Heart right ventricle (tissue), 16 donors: ENCODE measurements at places on chromosomes 2 and 18. TPM values are rescaled to one million over a fixed set of nuclear protein-coding genes. Genes with fewer than 3 reads are reported as not detected.
A peak's percentile ranks its signal among the peaks of the same experiment; 100 is the strongest.

DNA sequence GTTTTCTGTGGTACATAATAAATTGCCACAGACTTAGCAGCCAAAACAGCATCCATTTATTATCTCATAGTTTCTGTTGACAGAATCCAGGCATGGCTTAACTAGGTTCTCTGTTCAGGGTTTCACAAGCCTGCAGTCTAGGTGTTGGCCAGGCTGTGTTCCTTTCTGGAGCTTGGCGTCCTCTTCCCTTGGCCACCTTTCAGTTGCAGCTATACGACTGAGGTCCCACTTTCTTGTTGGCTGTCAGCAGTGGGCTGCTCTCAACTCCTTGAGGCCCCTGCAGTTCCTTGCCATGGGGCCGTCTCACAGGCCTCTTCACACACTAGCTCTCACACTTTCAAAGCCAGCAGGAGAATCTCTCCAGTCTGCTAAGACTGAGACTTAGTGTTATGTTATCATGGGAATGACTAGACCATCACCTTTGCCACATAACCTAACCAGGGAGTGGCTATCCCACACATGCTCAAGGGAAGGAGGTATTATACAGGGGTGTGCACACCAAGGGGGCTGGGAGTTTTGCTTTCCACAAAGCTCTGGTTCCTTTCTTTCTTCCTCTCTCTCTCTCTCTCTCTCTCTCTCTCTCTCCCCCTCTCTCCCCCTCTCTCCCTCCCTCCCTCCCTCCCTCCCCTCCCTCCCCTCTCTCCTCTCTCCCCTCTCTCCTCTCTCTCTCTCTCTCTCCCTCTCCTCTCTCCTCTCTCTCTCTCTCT lies 15.8 kb downstream of the RIOK3 start:
- H3K36me3 ChIP-seq, result peaks cover 98% of the 10 kb centered on the region
- H3K4me1 ChIP-seq, result no peaks in the 10 kb centered on the region
- H3K27ac ChIP-seq, result no peak overlapping the region
- H3K4me3 ChIP-seq, result no peak overlapping the region

DNA sequence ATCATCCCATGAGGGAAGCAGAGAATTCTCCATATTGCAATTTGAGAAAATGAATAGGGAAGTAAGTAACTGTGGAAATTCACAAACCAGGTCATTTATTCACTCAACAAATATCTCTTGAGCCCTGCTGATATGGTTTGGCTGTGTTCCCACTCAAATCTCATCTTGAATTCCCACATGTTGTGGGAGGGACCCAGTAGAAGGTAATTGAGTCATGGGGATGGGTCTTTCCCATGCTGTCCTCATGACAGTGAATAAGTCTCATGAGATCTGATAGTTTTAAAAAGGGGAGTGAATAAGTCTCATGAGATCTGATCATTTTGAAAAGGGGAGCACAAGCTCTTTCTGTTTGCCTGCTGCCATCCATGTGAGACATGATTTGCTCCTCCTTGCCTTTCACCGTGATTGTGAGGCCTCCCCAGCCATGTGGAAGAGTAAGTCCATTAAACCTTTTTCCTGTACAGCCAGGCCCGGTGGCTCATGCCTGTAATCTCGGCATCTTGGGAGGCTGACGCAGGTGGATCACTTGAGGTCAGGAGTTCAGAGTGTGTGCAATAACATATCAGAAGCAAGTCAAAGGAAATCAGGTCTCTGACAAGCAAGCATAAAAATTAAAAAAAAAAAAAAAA lies 193.2 kb downstream of the NDUFA10 start:
- H3K4me3 ChIP-seq, result no peak overlapping the region
- H3K36me3 ChIP-seq, result no peaks in the 10 kb centered on the region
- H3K4me1 ChIP-seq, result no peaks in the 10 kb centered on the region
- H3K27ac ChIP-seq, result no peak overlapping the region
- DNase-seq, result no peak

- DNase-seq, result no peak
- no peaks in the 10 kb centered on the region for H3K27me3 ChIP-seq
- no peaks in the 10 kb centered on the region for H3K36me3 ChIP-seq
- no peak overlapping the region for H3K4me3 ChIP-seq
These were observed 307.8 kb downstream of the ZNF804A start for GRCh38 chr2:184906160-184906559.

- no peak overlapping the region for H3K27ac ChIP-seq
- peaks cover 64% of the 10 kb centered on the region for H3K4me1 ChIP-seq
- H3K27me3 ChIP-seq, result no peaks in the 10 kb centered on the region
- no peaks in the 10 kb centered on the region for H3K36me3 ChIP-seq
These were observed 88.3 kb downstream of the RHOB start for GRCh38 chr2:20534913-20535801.

DNA sequence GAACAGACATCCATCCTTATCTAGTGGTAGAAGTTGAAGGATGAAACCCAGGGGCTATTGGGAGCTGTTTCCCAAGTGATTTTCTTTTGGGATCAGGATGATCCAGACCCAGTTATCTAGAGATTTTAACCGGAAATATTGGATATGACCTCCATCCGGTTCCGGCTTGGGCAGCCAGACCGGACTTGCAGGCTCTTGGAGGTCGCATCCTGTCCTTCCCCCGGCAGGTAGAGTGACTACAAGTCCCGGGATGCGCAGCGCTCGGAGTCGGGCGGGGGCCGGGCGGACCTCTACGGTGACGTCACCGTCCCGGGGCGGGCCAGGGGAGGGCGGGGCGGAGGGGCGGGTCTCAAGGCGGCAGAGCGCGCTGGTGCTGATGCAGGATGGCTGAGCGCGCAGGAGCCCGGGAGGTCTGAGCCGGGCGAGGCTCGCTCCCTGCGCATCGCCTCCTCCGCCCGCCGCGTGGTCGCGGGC lies at the start of gene KIF5C:
KIF5C (plus strand) TSS at position 360 of the 474 bp plus-strand sequence. CDS start 391 bp downstream, outside the sequence.
- H3K4me3 ChIP-seq, result peak within 1 kb of the TSS; percentile 58
- no peak within 1 kb of the TSS for H3K27ac ChIP-seq
- peaks cover 21% of the 10 kb centered on the region for H3K4me1 ChIP-seq
- DNase-seq, result peak; percentile 76

DNA sequence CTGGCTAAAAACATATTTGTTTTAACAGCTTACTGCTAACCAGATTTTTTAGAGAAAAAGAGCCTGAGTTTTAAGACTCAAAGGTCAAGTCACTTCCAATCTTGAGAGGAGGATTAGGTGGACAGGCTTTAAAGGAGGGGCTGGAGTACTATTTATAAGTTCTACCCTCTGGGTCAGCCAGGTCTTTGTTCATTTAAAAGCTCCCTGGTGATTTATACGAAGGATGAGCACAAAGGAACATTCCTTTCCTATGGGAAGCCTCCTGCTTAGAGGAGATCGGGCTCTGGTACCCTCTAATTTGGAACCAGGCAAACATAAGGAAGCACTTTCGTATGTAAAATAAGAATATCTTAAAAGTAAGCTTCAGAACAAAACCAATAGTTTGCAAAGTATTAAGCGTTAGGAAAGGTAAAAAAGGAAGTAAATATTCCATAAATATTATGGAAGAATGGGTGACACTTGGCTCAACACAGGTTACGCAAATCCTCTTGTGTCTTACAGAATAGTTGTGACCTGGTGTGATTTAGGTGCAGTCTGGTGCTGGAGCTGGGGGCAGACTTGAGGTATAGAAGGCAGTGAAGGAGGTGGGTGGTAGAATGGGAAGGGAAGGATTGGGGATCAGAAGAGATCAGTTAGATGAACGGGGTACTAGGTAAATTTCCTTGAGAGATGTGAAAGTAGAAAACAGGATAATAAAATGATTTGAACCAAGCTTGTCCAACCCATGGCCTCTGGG lies 35.6 kb downstream of the PDE6D start:
- H3K4me3 ChIP-seq, result no peak overlapping the region
- DNase-seq, result no peak
- no peak overlapping the region for H3K27ac ChIP-seq
- no peaks in the 10 kb centered on the region for H3K27me3 ChIP-seq
- H3K4me1 ChIP-seq, result no peaks in the 10 kb centered on the region

GRCh38 chr2:106868275-106868674 lies 17.7 kb downstream of the ST6GAL2 start:
- no peaks in the 10 kb centered on the region for H3K27me3 ChIP-seq
- H3K27ac ChIP-seq, result no peak overlapping the region
- H3K36me3 ChIP-seq, result no peaks in the 10 kb centered on the region
- H3K4me1 ChIP-seq, result no peaks in the 10 kb centered on the region
- H3K4me3 ChIP-seq, result no peak overlapping the region

GRCh38 chr2:136378712-136379595 lies 261.0 kb upstream of the CXCR4 start:
- H3K27me3 ChIP-seq, result peaks cover 4% of the 10 kb centered on the region
- H3K4me1 ChIP-seq, result peaks cover 6% of the 10 kb centered on the region
- H3K27ac ChIP-seq, result no peak overlapping the region
- DNase-seq, result peak; percentile 41
- no peaks in the 10 kb centered on the region for H3K36me3 ChIP-seq

GRCh38 chr2:207083361-207084110 lies 82.2 kb downstream of the KLF7 start:
- peak overlapping the region; percentile 50 for H3K27ac ChIP-seq
- peaks cover 22% of the 10 kb centered on the region for H3K36me3 ChIP-seq

DNA sequence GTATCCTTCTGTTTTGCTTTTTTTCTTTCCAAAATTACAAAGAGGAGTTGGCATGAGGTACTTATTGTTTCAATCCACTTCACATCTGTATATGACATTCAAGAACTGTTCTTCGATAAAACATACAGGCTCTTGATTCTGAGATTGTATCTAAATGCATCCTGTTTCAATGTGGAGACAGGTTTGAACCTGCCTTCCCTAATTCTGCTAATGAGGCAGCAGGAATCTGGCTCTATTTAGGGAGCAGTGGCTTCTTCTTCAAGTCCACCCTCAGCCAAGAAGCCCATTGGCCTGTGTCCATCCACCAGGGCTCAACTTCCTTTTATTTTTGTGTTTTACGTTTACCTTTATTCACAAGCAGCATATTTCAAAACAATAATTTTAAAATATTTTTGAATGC lies 84.8 kb upstream of the PIK3C3 start:
- H3K27me3 ChIP-seq, result no peaks in the 10 kb centered on the region
- no peaks in the 10 kb centered on the region for H3K4me1 ChIP-seq
- H3K27ac ChIP-seq, result no peak overlapping the region

DNA sequence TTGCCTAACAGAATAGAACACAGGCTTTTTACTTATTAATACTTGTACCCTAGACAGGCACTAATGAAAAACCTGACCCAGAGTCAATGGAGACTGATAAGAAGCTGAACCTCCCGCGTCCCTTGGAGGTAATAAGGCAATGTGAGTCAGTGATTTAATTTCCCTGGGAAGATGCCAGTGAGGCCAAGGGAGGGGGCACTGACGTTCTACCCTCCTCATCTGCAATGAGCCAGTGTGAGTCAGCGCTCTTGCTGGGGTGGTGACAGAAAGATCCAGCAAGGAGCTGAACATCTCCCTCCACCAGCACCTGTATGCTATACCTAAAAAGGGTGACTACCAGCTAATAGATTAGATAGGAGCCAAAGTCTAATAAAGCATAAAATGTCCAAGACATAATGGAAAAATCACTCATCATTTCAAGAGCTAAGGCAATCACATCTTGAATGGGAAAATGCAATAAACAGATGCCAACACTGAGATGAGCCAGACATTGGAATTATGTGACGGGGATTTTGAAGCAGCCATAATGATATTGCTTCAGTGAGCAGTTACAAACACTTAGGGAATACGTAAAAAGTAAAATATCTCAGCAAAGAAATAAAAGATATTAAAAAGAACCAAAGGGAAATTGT lies 116.9 kb downstream of the TPGS2 start:
- H3K4me1 ChIP-seq, result peaks cover 48% of the 10 kb centered on the region
- DNase-seq, result peak; percentile 19
- no peak overlapping the region for H3K4me3 ChIP-seq
- H3K36me3 ChIP-seq, result no peaks in the 10 kb centered on the region

GRCh38 chr18:58256316-58257080 lies 212.5 kb downstream of the NEDD4L start:
- H3K4me1 ChIP-seq, result peaks cover 1% of the 10 kb centered on the region
- peak overlapping the region; percentile 43 for H3K4me3 ChIP-seq
- no peaks in the 10 kb centered on the region for H3K36me3 ChIP-seq
- no peaks in the 10 kb centered on the region for H3K27me3 ChIP-seq
- peak overlapping the region; percentile 85 for H3K27ac ChIP-seq
- DNase-seq, result no peak

DNA sequence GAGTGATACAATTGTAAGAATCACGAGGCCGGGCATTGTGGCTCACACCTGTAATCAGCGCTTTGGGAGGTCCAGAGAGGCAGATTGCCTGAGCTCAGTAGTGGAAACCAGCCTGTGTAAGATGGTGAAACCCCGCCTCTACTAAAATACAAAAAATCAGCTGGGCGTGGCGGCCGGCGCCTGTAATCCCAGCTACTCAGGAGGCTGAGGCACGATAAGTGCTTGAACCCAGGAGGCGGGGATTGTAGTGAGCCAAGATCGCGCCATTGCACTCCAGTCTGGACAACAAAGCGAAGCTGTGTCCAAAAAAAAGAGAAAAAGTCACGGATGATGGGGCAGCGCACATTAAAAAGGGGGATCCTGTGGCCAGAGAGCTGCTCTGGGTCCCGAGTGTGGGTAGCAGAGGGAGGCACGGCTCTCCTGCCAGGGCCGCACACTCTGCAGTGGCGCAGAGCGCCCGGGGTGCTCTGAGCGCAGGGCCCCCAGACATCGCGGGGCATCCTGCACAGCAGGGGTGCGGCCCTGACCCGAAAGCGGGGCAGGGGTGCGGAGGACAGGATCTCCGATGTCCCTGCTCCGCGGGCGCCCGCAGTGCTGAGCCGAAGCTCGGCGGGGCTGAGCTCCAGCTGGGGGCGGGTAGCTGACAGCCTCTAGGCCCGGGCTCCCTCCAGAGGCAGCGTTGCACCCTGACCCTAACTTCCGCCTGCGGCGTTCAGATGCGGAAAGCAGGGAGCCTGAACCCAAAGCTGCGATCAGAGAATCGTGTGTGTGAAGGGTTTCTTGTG lies 30.4 kb upstream of the RAB6D start:
- H3K36me3 ChIP-seq, result no peaks in the 10 kb centered on the region
- peaks cover 23% of the 10 kb centered on the region for H3K27me3 ChIP-seq
- DNase-seq, result peak; percentile 20
- no peak overlapping the region for H3K4me3 ChIP-seq
- H3K27ac ChIP-seq, result no peak overlapping the region
- no peaks in the 10 kb centered on the region for H3K4me1 ChIP-seq

DNA sequence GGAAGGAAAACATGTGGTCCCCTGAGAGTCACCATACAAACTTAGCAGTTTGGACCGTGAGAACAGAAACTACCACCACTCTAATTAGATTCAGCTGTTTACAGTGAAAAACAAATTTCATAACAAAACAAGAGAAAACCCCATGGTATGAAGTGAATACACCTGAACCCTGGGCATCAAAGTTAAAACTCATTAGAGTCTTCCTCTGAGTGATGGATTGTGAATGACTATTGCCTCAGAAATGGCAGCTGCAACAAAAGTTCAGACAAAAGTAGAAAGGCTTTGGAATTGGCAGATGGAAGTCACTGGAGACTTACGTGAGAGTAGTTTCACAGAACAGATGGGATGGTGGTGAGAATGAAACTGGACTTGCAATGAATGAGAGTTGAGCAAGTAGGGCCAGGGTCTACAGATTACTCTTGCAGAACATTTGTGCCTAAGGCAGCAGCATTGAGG lies 98.0 kb downstream of the AAK1 start:
- no peak overlapping the region for H3K27ac ChIP-seq
- no peaks in the 10 kb centered on the region for H3K27me3 ChIP-seq
- H3K4me3 ChIP-seq, result no peak overlapping the region
- peaks cover 39% of the 10 kb centered on the region for H3K36me3 ChIP-seq
- peaks cover 29% of the 10 kb centered on the region for H3K4me1 ChIP-seq

AKAIN1 gene
- total RNA-seq, result not detected

INO80B gene
- 20.1 TPM for total RNA-seq

RBFA gene
- total RNA-seq, result 23.5 TPM

ZNF407 gene
- total RNA-seq, result 14.3 TPM

CD302 gene
- 9.1 TPM for total RNA-seq

MOB4 gene
- total RNA-seq, result 31.3 TPM

SLC5A7 gene
- 0.39 TPM for total RNA-seq

KCNG2 gene
- not detected for total RNA-seq

IL1B gene
- 1.1 TPM for total RNA-seq

HTR2B gene
- total RNA-seq, result 2.3 TPM

SP9 gene
- total RNA-seq, result not detected

UGT1A9 gene
- total RNA-seq, result not detected

SLC19A3 gene
- total RNA-seq, result 1.8 TPM
